ENCODE measurements at places on chromosomes 4 and X.

DNA sequence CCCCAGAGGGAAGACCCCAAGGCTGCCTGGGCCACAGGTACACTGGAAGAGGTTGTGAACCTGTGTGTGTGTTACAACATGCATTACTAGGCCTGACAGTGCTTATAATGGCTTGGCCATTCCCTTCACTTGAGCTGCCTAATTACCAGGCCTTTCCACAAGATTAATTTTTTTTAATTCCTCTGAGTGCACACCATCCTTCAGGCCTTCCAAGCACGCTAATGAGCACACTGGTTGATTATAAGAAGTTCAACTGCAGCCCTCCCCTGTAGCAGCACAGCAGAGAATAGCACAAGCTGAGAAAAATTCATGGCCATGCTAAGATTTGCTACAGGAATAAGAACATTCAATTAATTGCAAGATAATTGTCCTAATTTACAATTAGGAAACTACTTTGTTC is 2.2 kb upstream of the SUPT20HL2 start:
- DNase-seq: no peak

DNA sequence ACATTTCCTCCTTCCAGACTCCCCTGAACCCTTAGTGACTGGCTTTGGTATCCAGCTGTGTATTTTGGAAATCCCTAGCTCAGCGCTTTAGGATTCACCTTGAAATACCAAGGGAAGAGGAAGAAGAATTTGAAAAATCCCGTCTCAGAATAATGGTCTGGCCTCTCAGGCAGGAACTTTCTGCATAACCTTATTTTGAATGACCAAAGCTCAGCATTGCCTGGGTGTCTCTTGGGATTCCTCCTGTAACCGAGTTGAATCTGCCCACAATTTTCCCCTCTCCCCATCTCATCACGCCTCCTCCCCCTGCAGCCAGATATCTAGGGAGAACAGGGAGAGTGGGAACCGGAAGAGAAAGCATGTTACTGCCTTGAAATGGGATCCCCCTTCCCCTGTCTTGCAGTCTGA is 116.2 kb downstream of the SMIM20 start:
- DNase-seq: no peak

DNA sequence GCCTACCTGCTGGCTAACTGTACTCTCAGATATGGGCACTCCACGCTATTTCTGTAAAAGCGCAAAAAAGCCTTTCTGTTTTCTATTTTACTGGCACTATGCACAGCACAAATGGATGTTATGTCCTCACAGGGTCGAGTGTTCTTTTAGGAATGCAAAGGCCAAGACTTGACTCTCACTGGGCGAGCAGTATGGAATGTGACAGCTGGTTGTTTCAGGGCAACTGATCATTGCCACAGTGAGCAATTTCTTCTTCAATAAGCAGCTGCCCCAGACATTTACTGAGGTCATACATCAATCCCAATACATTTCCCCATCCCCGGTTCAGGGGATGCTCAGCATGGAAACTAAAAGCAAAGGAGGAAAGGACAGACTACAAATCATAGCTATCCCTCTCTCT is 58.2 kb downstream of the PDE5A start:
- no peak for DNase-seq

DNA sequence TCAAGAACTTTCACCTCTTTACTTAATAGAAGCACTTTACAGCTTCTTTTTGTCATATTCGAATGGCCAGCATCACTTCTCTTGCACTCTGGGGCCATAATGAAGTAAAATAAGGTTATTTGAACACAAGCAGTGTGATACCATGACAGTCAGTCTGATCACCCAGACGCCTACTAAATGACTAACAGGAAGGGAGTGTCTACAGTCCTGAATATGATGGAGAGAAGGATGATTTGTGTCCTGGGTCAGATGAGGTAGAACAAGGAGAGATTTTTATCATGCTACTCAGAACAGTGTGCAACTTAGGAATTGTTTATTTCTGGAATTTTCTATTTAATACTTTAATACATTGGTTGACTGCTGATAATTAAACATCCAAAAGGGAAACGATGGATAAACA is 284.2 kb upstream of the F9 start:
- DNase-seq: no peak

DNA sequence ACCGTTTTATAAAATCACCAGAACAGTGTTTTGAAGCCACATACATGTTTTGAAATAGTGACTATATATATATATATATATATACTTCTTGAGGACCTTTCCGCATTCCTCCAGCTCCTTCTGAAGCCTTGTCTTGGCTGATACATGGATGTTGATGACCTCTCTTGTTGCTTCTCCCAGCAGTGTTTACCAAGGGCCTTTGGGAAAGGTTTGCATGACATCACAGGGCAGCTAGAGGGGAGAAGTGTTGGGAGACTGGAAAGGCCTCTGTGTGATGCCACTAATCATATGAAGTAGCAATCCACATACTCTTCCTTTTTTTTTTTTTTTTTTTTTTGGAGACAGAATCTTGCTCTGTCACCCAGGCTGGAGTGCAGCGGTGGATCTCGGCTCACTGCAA is 22.5 kb downstream of the WDR44 start:
- DNase-seq: no peak

GRCh38 chr4:37542706-37543105 is 143.5 kb downstream of the RELL1 start:
- no peak for DNase-seq

- no peak for DNase-seq
These were observed 14.1 kb upstream of the SMIM43 start for GRCh38 chr4:121778991-121779628.

GRCh38 chr4:28677808-28678207 is 1817.2 kb downstream of the STIM2 start:
- DNase-seq: no peak

GRCh38 chr4:15427701-15428100 is at the start of gene C1QTNF7:
Gene C1QTNF7, plus strand, starts transcription at chr4:15428033. Its CDS starts 7,711 bp downstream, at chr4:15435744.
- no peak for DNase-seq

DNA sequence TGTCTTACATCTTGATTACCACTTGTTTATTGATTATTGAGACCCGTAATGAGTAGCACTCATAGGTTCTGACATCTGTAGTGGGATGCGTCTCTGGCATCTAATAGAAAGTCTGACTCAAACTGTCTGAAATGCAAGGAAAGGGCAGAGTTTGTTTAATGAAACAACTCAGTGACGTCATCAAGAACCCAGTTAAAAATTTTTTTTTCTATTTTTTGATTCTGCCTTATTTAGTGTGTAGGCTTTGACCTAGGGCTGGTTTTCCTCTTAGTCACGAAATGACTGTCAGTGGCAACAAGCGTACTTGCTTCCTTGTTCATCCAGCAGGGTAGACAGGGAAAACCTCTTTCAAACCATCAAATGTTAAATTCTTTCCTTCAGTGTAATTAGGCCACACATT is 3.1 kb upstream of the CDKL5 start:
- no peak for DNase-seq

GRCh38 chr4:60726779-60727178 is 473.3 kb upstream of the ADGRL3 start:
- no peak for DNase-seq

DNA sequence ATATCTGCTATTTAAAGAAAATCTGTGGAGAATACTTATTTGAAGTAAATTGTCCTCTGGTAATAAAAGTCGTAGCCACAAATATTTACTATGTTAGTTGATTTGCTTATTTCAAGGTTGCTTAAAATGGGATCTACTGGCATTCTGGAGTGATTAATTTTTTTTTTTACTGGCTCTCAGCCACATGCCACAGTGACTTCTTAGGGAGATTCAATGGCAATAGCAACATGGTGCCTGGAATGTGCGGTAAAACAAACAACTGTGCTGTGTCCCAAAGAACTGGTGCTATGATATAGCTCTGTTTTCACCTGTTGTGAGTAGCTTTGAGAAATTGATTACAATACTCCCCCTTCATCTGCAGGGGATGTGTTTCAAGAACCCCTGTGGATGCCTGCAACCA is 324.3 kb downstream of the GPAT3 start:
- no peak for DNase-seq

- DNase-seq: no peak
These were observed 526.5 kb downstream of the TRIML1 start for GRCh38 chr4:188665491-188666457.
